H9 (cell line): ENCODE measurements at places on chromosomes 2 and 18. TPM values are rescaled to one million over a fixed set of nuclear protein-coding genes. Genes with fewer than 3 reads are reported as not detected.

DNA sequence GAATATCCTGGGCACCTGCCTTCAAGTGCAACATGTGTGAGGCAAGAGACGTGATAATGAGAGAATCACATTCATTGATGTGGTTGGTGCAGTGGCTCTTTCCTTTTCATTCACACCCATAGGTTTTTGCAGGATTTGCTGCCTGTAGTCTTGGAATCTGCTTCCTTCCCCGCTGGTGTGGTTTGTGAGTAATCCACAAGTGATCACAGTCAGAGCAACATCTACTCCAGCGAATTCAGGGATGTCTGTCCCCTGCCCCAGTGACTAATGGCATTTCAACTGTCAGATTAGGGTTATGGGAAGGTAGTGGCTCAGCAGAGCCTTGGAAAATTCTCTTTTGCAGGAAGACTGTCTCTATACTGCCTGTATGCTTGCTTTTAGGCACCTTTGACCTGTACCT lies 225.5 kb upstream of the RBMS1 start:
- DNase-seq: no peak
- no peak overlapping the region for H3K27ac ChIP-seq
- H3K36me3 ChIP-seq: peaks cover 15% of the 10 kb centered on the region

Gene KLHL14
- 0.90 and 1.0 TPM in 2 replicates for total RNA-seq

Gene ARHGAP15
- total RNA-seq: not detected in 2 replicates

DNA sequence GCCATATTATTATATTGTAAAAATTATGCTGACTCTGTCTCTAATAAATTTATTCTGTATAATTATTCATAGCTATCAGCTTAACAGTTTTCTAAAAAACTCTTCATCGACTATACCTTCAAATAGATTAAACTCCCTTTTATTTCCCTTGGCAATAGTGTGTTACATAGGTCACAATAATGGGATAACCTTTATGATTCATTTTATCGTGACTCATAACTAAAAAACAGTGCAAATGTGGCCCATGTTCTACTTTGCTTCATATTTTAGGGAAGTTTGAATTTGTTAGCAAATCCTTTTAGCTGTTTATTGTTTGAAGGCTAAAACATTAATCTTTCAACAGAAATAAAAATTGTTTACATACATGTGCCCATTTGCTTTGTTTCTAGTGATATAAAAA lies 783.2 kb upstream of the CDH2 start:
- no peak overlapping the region for H3K4me3 ChIP-seq
- no peaks in the 10 kb centered on the region for H3K4me1 ChIP-seq
- H3K27me3 ChIP-seq: no peaks in the 10 kb centered on the region
- H3K36me3 ChIP-seq: no peaks in the 10 kb centered on the region
- no peak for DNase-seq

- H3K36me3 ChIP-seq: no peaks in the 10 kb centered on the region
- no peak overlapping the region for H3K27ac ChIP-seq
- no peak overlapping the region for H3K4me3 ChIP-seq
- H3K4me1 ChIP-seq: no peaks in the 10 kb centered on the region
- no peak for DNase-seq
Observed at GRCh38 chr18:35371412-35372195, 5.5 kb downstream of the ZNF396 start.

Gene AGXT
- not detected in 2 replicates for total RNA-seq

DNA sequence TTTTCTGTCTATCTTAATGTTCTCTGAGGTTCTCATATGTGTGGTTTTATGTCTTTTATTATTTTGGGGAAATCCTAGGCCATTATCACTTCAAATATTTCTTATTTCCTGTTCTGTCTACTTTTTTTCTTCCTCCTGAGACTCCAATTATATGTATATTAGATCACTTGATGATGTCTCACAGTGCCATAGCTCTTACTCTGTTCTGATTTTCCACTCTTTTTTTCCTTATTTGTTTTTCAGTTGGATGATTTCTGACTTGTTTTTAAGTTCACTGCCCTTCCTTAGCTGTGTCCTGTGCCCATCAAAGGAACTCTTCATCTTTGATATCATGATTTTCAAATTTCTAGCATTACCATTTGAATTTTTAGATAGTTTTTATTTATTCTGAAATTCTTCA lies 24.1 kb downstream of the FAM228B start:
- no peak for DNase-seq
- H3K27me3 ChIP-seq: no peaks in the 10 kb centered on the region
- H3K36me3 ChIP-seq: peaks cover 8% of the 10 kb centered on the region
- H3K4me3 ChIP-seq: no peak overlapping the region
- no peak overlapping the region for H3K27ac ChIP-seq
- no peaks in the 10 kb centered on the region for H3K4me1 ChIP-seq

DNA sequence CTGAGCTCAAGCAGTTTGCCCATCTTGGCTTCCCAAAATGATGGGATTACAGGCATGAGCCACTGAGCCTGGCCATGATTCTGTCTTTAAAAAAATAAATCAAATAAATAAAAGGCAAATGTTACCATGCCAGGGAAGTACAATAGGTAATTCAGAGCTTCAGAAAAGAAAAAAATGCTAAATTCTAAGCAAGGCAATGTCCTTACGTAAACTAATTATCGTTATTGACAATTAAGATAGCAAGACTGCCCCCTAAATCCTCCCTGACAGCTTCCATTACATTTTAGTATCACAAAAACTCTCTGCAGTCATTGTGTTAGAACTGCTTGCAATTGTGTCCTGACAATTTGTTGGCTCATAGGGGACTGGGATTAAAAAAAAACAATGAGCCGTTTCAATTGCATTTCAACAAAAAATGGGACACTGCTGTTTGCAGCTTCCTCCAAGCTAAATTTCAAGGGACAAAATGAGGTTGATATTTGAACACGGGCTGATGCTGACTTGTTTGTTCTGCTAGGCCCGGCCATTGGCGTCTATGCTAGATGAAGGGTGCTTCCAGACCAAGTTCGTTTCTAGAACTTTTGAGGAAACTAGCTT lies 88.9 kb downstream of the MOGAT1 start:
- H3K4me3 ChIP-seq: no peak overlapping the region
- H3K4me1 ChIP-seq: no peaks in the 10 kb centered on the region
- no peaks in the 10 kb centered on the region for H3K27me3 ChIP-seq
- no peak for DNase-seq
- 0 out of 3 replicates have a peak, but pooled peaks cover 1% of the 10 kb centered on the region for H3K36me3 ChIP-seq
- H3K27ac ChIP-seq: no peak overlapping the region

Gene SOCS6
- 24.5 and 26.0 TPM in 2 replicates for total RNA-seq

DNA sequence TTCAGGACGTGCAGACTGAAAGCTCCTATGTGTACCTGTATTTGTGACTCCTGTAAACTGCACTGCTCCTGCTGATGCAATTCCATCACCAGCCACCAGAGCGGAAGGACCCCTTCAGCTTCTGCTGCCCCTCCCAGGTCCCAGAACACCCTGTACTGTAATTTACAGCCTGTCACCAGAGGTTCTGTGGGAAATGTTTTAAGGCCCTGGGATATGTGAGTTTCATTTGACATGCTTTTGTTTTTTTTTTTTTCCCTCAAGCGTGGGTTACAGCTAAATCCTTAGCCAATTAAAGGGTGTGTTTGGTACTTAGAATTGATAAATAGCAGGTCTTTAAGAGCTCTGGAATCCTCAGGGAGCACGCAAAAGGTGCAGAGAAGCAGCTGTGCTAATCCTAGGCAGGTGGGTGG lies 79.4 kb downstream of the KCTD1 start:
- H3K27me3 ChIP-seq: no peaks in the 10 kb centered on the region
- H3K4me1 ChIP-seq: no peaks in the 10 kb centered on the region; the same call in 1 of the 2 replicates
- peaks cover 3% of the 10 kb centered on the region; the same call in 1 of the 2 replicates for H3K36me3 ChIP-seq
- no peak overlapping the region for H3K27ac ChIP-seq

- H3K4me3 ChIP-seq: no peak overlapping the region
- peaks cover 16% of the 10 kb centered on the region; the same call in 2 of the 3 replicates for H3K36me3 ChIP-seq
Observed at GRCh38 chr2:69192176-69192945, 179.4 kb downstream of the ANTXR1 start.

GRCh38 chr2:24702800-24703199 lies 90.4 kb downstream of the PTRHD1 start:
- H3K27ac ChIP-seq: no peak overlapping the region
- no peak overlapping the region for H3K4me3 ChIP-seq
- no peaks in the 10 kb centered on the region for H3K4me1 ChIP-seq
- DNase-seq: no peak
- H3K36me3 ChIP-seq: no peaks in the 10 kb centered on the region
- no peaks in the 10 kb centered on the region for H3K27me3 ChIP-seq

DNA sequence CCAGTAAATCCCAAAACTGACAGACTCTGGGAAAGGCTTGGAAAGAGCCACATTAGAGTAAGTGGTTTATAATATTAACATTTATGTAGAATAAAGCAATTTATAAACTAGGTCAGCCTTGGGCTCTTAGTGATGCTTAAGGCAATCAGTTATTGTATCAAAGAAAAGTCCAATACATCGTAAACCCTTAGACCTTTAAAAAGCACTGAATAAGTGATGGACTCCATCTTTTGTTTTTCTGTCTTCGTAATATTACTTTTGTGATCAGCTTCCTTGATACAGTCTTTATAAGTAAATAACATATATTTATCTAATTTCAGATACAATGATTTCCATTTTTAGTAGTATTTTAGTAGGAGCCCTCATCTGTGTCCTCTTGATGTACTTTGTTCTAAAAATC lies 28.7 kb downstream of the DDX1 start:
- H3K4me3 ChIP-seq: no peak overlapping the region
- H3K36me3 ChIP-seq: peaks cover 24% of the 10 kb centered on the region; the same call in 2 of the 3 replicates
- H3K4me1 ChIP-seq: no peaks in the 10 kb centered on the region

DNA sequence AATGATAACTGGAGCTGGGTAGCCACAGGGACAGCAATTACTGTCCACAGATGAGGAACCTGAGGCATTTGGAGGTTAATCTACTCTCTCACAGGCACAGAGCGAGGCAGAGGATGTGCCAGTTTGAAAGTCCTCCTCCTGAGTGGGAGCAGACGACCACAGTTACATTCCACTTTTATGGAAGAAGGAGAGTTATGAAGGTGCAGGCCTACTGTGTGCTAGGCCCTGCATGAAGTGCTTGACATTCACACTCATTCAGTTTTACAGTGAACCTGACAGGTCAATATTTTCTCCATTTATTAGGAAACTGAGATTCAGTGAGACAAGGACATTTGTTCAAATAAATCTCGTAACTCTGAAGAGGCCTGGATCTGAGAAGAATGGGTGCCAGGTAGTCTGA lies 142.0 kb downstream of the TDRD15 start:
- no peak overlapping the region for H3K27ac ChIP-seq
- H3K4me3 ChIP-seq: no peak overlapping the region
- H3K36me3 ChIP-seq: no peaks in the 10 kb centered on the region
- H3K27me3 ChIP-seq: no peaks in the 10 kb centered on the region
- no peaks in the 10 kb centered on the region for H3K4me1 ChIP-seq

DNA sequence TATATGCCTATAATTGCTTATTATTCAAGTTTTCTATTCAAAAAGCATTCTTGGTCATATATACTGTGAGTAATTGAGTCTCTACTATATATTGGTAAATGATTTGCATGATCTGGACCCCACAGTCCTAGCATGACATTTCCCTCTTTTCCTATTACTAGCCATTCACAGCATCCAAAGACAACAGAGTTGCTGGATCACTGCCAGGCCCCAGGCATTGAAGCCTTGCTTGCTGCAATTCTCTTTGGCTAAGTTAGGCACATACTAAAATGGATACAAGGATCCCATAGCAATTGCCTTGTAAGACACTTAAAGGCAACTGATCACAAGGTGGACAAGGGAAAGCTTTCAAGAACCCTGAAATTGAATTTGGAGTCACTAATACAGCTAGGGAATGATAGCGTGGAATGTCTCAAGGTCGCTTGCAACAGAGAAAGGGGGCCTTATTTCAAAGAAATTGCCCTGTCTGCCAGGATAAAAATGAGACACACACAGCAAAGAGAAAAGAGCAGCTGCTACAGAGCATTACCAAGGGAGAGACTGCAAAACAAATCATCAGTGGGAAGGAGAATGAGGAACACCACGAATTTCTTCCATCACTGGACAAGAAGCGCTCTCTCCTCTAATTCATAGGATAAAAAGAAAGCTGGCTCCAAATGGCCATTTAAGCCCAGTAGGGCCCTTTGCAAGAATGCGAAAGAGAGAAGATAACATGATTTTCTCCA lies 77.1 kb upstream of the EPHA4 start:
- H3K36me3 ChIP-seq: peaks cover 1% of the 10 kb centered on the region; the same call in 1 of the 2 replicates
- DNase-seq: no peak
- H3K27ac ChIP-seq: no peak overlapping the region
- H3K27me3 ChIP-seq: no peaks in the 10 kb centered on the region

Gene DLX2
- total RNA-seq: 0.42 TPM in 1 of 2 replicates, not detected in the other

- no peaks in the 10 kb centered on the region for H3K36me3 ChIP-seq
- DNase-seq: no peak
- no peak overlapping the region for H3K27ac ChIP-seq
Observed at GRCh38 chr2:51633073-51633472, 601.1 kb upstream of the NRXN1 start.

DNA sequence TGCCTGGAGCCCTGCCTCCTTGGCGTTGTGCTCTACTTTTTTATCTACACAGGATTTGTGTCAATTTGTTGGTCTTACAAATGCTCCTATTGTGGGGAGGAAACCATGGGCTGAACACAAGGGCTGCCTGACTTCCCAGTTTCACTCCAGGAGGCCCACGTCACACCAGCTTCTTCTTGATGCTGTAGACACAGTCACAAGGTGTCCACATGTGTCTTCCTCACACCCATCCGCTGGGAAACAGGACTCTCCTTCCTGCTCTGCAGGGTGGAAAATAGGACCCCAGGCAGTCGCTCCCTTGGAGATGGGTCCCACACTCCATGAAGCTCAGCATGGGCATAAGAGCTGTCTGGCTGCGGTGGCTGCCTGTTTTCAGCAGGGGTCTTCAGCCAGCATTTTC lies 468.2 kb downstream of the EPHA4 start:
- H3K27me3 ChIP-seq: no peaks in the 10 kb centered on the region
- no peak overlapping the region for H3K27ac ChIP-seq
- no peaks in the 10 kb centered on the region; the same call in 2 of the 3 replicates for H3K36me3 ChIP-seq
- no peaks in the 10 kb centered on the region; the same call in 1 of the 2 replicates for H3K4me1 ChIP-seq
- no peak overlapping the region for H3K4me3 ChIP-seq

DNA sequence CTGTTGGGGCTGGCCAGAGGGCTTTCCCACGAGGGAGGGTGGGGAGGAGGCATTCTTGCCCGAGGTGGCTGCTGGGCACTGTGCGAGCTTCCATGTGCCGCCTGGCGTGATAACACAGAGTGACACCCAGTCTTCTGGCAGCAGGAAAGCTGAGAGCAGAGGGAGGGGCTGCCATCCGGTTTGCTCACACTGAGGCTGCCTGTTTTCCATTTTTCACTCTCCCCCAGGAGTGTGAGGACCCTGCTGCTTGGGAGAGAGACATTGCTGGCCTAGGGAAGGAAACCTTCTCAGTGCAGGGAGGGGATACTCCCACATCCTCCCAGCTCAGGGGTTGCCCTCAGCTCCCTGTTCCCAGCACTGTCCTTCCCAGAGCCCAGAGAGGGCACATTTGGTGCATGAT lies 73.1 kb downstream of the INHBB start:
- H3K36me3 ChIP-seq: no peaks in the 10 kb centered on the region
- H3K4me3 ChIP-seq: no peak overlapping the region
- peak; percentile 23 for DNase-seq
- no peaks in the 10 kb centered on the region for H3K4me1 ChIP-seq
- no peaks in the 10 kb centered on the region for H3K27me3 ChIP-seq
